ENCODE measurements at places on chromosomes 5 and 9.

GRCh38 chr9:131404987-131405386 lies 11.1 kb downstream of the PRRC2B start:
- no peak for DNase-seq

GRCh38 chr9:114016629-114017423 lies 61.3 kb downstream of the AMBP start:
- no peak for DNase-seq

- DNase-seq = no peak
Observed at GRCh38 chr5:166499447-166500240, 1791.8 kb upstream of the WWC1 start.

GRCh38 chr5:159515197-159515596 lies 184.9 kb upstream of the IL12B start:
- DNase-seq = no peak

- DNase-seq = no peak
Observed at GRCh38 chr5:178349625-178350353, 117.2 kb upstream of the PHYKPL start.

GRCh38 chr9:113428062-113428615 lies 17.6 kb downstream of the C9orf43 start:
- DNase-seq = no peak
